Activated naive CD8-positive, alpha-beta T cell treated with anti-CD3 and anti-CD28 coated beads for 36 hours (primary cell): ENCODE measurements at places on chromosomes 4 and X. TPM values are rescaled to one million over a fixed set of nuclear protein-coding genes. Genes with fewer than 3 reads are reported as not detected.

The XAGE1A gene
- total RNA-seq: not detected

The GALNTL6 gene
- not detected for total RNA-seq

The PDE6B gene
- 13.9 TPM for total RNA-seq

The FRAS1 gene
- 0.24 TPM for total RNA-seq

GRCh38 chr4:108716340-108716739 is 46.5 kb downstream of the ETNPPL start:
- H3K27ac ChIP-seq: no peak overlapping the region
- DNase-seq: no peak
- H3K27me3 ChIP-seq: no peaks in the 10 kb centered on the region
- no peaks in the 10 kb centered on the region for H3K4me1 ChIP-seq
- no peaks in the 10 kb centered on the region for H3K36me3 ChIP-seq
- no peak overlapping the region for H3K4me3 ChIP-seq

- no peaks in the 10 kb centered on the region for H3K36me3 ChIP-seq
- H3K27me3 ChIP-seq: no peaks in the 10 kb centered on the region
- no peak overlapping the region for H3K4me3 ChIP-seq
Measured at GRCh38 chr4:172946503-172946902, 222.1 kb upstream of the GALNT7 start.

- H3K4me3 ChIP-seq: no peak overlapping the region
- peaks cover 7% of the 10 kb centered on the region for H3K4me1 ChIP-seq
- H3K27ac ChIP-seq: no peak overlapping the region
- peaks cover 42% of the 10 kb centered on the region for H3K36me3 ChIP-seq
- DNase-seq: no peak
- H3K27me3 ChIP-seq: no peaks in the 10 kb centered on the region
Measured at GRCh38 chr4:185318679-185319078, 77.0 kb downstream of the LRP2BP start.

DNA sequence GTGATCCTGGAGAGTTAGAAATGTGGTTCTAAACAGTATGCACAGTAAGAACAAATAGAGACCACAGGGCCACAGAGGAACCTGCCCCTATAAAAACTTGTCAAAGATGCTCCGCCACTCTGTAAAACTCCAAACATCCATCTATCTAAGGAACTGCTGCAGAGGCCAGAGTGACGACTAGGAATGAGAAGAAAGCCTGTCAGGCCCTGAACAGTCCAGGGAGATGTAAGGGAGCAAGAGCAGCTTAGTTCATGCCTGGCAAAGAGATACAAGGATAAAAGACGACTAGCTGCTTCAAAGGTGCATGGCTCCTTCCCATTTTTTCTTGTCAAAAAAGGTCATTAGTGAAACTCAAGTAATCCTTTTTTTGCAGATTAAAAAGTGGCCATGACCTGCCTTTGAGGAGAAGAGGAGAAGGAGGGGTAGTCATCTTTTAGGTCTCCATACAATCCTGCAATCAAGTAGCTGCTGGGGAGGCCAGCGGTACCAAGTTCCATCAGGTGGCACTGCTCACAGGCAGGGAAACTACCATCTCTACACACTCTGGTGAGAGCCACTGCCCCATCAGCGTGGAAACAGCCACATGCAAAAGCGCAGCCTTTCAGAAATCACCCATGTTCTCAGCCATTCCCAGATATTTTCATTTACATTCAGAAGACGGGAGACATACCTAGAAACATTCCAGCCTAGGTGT is 162.1 kb downstream of the TSPAN5 start:
- H3K4me1 ChIP-seq: peaks cover 15% of the 10 kb centered on the region
- peaks cover 4% of the 10 kb centered on the region for H3K36me3 ChIP-seq
- no peak overlapping the region for H3K4me3 ChIP-seq
- DNase-seq: no peak
- no peak overlapping the region for H3K27ac ChIP-seq
